ENCODE measurements at places on chromosomes 4 and X.

GRCh38 chr4:55358246-55358645 is 12.2 kb downstream of the SRD5A3 start:
- DNase-seq, result no peak

DNA sequence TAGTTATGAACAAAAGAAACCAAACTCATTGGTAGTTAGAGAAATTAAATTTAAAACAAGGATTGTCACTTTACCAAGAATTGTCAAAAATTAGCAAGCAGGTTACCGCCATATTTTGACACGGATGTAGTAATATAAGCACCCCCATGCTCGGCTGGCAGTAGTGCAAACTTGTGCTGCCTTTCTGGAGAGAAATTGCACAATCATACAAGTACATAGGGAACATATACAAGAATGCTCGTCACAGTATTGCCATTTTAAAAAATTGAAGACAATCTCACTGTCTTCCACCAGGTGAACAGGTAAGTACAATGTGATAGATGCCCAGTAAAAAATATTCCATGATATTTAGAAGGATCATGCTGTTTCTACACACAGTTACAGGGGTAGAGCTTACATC is 55.6 kb upstream of the SLC39A8 start:
- no peak for DNase-seq

DNA sequence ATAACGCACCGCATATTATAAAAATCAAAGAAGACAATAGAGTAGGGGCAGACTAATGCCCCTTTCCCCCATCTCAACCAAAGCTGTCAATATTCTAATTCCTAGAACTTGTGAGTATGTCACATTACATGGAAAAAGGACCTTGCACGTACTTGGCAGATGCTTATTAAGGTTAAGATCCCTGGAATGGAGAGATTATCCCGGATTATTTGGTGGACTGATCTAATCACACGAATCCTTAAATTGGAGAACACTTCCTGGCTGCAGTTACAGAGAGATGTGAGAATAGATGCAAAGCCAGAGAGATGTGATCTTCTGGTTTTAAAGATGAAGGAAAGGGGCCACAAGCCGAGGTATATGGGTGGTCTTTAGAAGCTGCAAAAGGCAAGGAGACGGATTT is 548.7 kb downstream of the SPRY1 start:
- no peak for DNase-seq

DNA sequence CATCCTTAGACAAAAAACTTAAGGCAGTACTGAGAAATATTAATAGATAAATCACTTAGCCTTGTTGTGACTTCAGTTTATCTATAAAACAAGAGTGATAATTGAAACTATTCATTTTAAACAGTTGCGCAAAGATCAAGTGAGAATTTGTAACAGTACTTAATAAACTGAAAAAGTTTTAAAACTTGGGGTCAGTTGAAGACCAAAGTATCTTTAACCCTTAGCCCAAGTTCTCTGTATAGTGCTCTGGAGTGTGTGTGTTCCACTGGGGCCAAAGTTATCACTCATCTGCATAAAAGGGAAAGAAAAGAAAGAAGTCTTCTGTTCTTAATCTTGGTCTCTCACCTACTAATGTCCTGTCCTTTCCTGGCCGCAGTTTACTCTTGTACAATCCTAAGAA is 11.3 kb downstream of the SMIM14 start:
- no peak for DNase-seq

DNA sequence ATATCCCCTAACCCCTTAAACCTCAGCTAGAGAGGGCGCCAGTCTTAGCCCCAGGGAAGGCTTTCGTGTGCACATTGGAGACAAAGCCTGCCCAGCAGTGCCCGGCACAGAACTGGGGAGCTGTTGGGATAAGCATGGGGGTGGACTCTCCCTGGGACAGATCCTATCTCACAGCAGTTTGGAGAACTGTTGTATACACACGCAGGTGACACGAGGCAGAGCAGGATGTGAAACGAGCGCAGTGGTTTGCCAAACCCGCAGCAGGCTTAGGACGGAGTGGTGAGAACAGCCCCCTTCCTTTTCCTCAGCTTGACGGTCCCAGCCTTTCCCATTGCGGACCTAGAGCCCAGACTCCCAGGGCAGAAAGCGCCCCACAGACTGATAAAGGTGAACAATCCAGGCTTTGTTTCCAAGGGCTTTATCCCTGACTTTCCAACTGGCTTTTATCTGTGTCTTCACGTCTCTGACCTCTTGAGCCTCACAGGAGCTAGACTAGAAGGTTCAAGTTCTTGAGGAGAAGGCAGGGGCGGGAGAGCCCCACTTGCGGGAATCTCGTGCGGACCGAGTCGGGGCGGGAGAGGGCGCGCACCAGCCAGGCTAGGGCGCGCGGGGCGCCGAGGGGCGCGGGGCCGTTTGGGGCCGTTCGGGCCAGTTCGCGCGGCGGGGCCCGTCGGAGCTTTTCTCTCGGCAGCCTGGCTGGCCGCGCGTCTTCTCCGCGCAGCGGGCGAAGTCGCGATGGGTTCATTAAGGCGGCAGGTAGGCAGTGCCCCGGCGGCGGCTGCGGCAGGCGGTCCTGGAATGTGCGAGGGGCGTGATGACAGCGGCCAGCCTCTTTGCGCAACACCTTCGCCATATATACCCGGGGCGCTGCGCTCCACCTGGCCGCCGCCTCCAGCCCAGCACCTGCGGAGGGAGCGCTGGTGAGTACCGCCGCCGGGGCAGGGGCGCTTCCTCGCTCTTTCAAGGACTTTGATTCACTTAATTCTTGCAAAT is at the start of gene SLC34A2:
SLC34A2 (plus strand) TSS at position 881 of the 993 bp plus-strand sequence. CDS start 6,650 bp downstream, outside the sequence.
- DNase-seq, result no peak

GRCh38 chr4:170089274-170089667 is 485 bp downstream of the AADAT start:
- no peak for DNase-seq

GRCh38 chr4:110945600-110945999 is 322.7 kb upstream of the PITX2 start:
- DNase-seq, result no peak

GRCh38 chrX:123617007-123617406 is 115.8 kb downstream of the THOC2 start:
- DNase-seq, result no peak

- no peak for DNase-seq
Observed at GRCh38 chrX:97358941-97359340, 475.2 kb downstream of the RPA4 start.

- DNase-seq, result no peak
Observed at GRCh38 chrX:134010690-134011089, 25.3 kb upstream of the GPC3 start.

GRCh38 chr4:56048702-56049431 is 100.1 kb downstream of the CEP135 start:
- DNase-seq, result no peak

DNA sequence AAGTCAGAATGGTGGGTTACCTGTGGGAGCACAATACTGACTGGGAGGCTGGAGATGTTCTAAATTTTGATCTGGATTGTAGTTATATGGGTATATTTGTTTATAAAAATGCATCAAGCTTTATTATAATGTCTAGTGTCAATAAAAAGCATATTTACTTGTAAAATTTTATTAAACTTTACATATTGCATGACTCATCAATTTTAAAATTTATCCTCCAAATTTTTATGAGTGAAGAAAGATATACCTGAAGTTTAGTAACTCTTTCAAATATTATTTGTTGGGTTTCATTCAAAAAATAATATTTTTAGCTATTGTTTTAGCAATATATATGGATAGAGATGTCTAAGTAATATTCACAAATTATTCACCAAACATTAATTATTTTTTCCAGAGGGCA is 103.0 kb downstream of the ANXA5 start:
- DNase-seq, result no peak

DNA sequence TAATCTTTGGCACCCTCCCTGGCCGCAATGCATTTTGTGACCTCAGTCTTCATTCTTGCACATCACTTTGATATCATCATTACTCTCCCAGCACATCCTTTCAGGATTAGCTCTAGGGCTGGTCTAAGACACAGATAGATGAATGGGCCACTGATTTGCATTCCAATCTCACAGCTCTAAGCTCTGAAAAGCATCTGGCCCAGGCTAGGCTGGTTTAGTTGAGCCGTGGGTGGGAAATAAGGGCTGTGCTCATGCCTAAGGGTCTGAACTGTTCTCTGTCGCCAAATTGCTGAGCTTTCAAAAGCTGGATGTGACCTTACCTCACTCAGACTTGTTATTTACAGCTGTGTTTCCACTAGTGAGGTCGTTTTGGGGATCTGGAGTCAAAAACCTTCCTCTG is 30.0 kb upstream of the SLC9A7 start:
- no peak for DNase-seq

- DNase-seq, result no peak
Observed at GRCh38 chr4:120672558-120673147, 249.9 kb downstream of the PRDM5 start.

DNA sequence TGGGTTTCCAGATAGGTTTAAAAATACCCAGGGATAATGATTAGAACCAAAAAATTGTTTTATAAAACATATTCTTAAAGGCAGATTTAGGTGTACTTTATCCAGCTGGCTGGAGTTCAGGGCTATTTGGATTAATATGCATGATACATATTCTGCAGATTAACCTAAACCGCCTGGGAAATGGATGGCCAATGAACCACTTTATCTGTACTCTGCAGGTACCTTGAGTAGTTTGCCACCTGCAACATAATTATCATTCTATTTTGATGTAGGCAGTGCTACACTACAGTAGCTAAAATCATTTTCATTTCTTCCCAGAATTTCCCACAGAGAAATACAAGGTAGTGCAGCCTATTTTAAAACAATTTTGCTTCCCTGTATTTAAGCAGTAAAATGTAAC is 683.2 kb upstream of the GNPDA2 start:
- no peak for DNase-seq

GRCh38 chrX:150049647-150050046 is 111.4 kb upstream of the EOLA2 start:
- DNase-seq, result no peak

DNA sequence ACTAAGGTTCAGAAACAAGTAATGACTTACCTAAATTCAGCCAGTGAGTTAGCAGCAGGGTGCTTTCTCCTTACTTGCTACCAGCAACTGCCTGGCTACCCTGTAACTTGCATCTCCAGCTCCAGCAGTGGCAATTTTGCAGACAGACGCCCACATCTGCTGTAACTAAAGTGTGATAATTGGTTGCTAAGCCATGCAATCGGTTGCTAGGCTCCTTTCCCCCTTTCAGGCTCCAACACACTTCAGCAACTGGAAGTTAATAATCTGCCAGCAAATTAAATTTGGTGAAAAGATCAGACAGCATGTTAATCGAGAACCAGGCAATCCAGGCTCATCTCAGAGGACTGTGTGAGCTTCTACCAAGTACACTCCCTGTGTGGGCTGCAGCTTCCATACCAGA is 24.2 kb upstream of the ARHGEF9 start:
- DNase-seq, result no peak

DNA sequence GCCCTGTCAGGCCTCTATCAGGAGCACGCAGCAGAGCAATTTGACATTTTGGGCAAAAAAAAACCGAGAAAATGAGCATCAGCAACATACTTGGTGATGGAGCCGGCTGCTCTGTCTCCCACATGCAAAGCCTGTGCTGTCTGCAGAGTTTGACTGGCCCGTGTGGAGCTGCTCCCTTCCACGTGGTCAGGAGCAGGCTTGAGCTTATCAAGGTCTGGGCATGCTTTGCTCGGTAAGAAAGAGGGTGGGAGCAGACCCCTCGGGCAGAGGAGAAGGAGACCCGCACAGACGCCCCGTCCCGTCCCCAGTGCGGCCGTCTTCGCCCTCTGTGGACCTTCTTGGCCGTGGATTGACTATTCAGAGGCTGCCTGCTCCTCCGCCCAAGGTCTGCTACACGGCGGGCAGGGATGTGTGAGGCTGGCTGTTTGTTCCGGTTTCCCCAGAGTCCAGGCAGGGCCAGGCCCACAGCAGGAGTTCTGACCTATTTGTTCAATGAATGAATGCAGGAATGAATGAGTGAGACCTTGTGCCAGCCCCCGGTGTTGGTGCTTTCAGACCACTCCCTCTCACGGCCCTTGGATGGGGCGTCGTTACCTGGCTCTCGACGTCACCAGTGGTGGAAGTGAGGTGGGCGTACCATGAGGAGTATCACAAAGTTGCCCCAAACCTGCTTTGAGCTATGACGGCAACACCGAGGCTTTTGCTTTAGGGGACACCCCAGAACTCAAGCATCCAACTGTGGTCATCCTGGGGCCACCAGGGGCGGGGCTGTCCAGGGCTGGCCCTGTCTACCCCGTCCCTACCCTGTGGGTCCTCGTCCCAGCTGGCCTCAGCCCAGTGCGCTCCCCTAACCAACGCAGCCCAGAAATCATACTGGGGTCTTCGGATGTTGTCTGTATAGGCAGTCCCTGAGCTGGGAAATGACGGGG is 54.7 kb upstream of the ADRA2C start:
- DNase-seq, result no peak

GRCh38 chr4:93813092-93813491 is 15.5 kb upstream of the ATOH1 start:
- DNase-seq, result no peak

- no peak for DNase-seq
Observed at GRCh38 chr4:136922066-136922465, 610.2 kb downstream of the PCDH18 start.

- no peak for DNase-seq
Observed at GRCh38 chrX:111467896-111468295, 43.5 kb upstream of the SERTM2 start.

DNA sequence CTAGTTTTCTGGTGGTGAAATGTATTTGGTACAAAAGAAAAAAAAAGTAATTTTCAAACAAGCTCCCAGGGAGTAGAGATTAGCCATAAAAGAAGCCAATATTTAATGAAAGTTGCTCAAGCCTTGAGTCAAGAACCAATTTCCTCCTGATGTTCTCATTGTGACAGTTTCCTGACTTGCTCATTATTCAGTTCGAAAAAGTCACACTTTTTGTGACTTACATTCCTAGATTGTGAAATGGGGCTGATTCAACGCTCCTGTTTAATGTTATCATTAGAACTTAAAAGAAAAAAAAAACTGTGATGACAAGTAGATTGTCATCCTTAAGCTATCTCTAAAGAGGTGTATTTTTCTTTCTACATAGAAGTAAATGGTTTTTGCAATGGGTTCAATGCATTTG is 122.6 kb upstream of the BMPR1B start:
- no peak for DNase-seq

DNA sequence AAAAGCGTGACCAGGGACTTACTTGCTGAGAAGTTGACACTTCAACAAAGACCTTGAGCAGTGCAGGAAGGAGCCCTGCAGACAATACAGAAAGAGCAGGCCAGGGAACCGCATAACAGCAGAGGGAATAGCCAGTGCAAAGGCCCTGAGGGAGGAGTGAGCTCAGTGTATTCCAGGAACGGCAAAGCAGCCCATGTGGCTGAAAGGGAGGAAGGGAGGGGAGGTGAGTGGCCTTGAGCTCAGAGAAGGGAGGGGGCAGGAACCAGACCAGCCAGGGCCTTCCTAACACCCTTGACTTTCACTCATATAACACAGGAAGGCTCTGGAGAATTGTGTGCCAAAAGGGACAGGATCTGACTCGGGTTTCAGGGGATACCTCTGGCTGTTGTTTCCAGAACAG is 112.2 kb downstream of the BCOR start:
- no peak for DNase-seq

Data from AML-193 (cell line).